Kidney (tissue), 22 donors: ENCODE measurements at places on chromosomes 6 and 20. TPM values are rescaled to one million over a fixed set of nuclear protein-coding genes. Genes with fewer than 3 reads are reported as not detected.
A peak's percentile ranks its signal among the peaks of the same experiment; 100 is the strongest.

PBOV1 gene
- total RNA-seq: not detected

SLC4A11 gene
- total RNA-seq: 7.6 TPM

C20orf144 gene
- total RNA-seq: 0.16 TPM

KIZ gene
- 21.8 TPM for total RNA-seq

RIMS1 gene
- 4.5 TPM for total RNA-seq

PROCR gene
- 24.5 TPM for total RNA-seq

- H3K27ac ChIP-seq: no peak overlapping the region
- no peaks in the 10 kb centered on the region for H3K4me1 ChIP-seq
- no peaks in the 10 kb centered on the region for H3K36me3 ChIP-seq
- H3K27me3 ChIP-seq: no peaks in the 10 kb centered on the region
- DNase-seq: no peak
- H3K4me3 ChIP-seq: no peak overlapping the region
These were observed 16.8 kb upstream of the PLCB4 start for GRCh38 chr20:9052136-9052535.

DNA sequence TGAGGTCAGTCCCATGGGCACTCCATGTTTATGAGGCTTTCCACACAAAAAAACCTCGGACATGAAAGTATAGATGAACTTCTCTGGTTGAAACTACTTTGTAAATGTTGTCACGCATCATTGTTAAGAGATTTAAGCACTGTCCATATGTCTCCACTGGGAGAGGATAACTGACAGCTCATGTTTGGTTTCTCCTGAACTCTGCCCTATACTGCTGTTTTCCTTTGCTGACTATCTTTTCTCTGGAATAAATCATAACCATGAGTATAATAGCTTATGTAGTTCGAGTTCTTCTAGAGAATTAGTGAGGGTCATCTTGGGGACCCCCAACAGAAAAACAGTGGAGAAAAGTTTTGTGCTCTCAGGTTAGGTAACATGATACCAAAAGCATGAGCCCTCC is 14.3 kb downstream of the THEMIS start:
- no peak overlapping the region for H3K27ac ChIP-seq
- H3K4me3 ChIP-seq: no peak overlapping the region
- DNase-seq: no peak
- H3K27me3 ChIP-seq: no peaks in the 10 kb centered on the region
- H3K36me3 ChIP-seq: no peaks in the 10 kb centered on the region

GRCh38 chr6:121835662-121836061 is 400.2 kb downstream of the GJA1 start:
- H3K27me3 ChIP-seq: no peaks in the 10 kb centered on the region
- DNase-seq: no peak
- H3K27ac ChIP-seq: no peak overlapping the region
- no peaks in the 10 kb centered on the region for H3K4me1 ChIP-seq

GRCh38 chr20:23361119-23361475 is 885 bp upstream of the GZF1 start:
- H3K27ac ChIP-seq: peak overlapping the region; percentile 99
- peak overlapping the region; percentile 76 for H3K4me3 ChIP-seq
- no peaks in the 10 kb centered on the region for H3K27me3 ChIP-seq

- no peak for DNase-seq
- H3K4me1 ChIP-seq: no peaks in the 10 kb centered on the region
- no peaks in the 10 kb centered on the region for H3K27me3 ChIP-seq
- no peak overlapping the region for H3K27ac ChIP-seq
- H3K36me3 ChIP-seq: no peaks in the 10 kb centered on the region
These were observed 244.3 kb upstream of the CHD6 start for GRCh38 chr20:41862476-41862875.

GRCh38 chr20:35629427-35630145 is 14.0 kb downstream of the SPAG4 start:
- no peaks in the 10 kb centered on the region for H3K4me1 ChIP-seq
- H3K27ac ChIP-seq: no peak overlapping the region
- no peak overlapping the region for H3K4me3 ChIP-seq
- H3K27me3 ChIP-seq: no peaks in the 10 kb centered on the region
- no peak for DNase-seq

GRCh38 chr20:24942679-24943078 is 6.4 kb upstream of the CST7 start:
- H3K27me3 ChIP-seq: no peaks in the 10 kb centered on the region
- DNase-seq: no peak
- H3K36me3 ChIP-seq: no peaks in the 10 kb centered on the region
- H3K4me3 ChIP-seq: no peak overlapping the region
- H3K4me1 ChIP-seq: no peaks in the 10 kb centered on the region
- no peak overlapping the region for H3K27ac ChIP-seq

GRCh38 chr6:21284706-21285105 is 308.8 kb upstream of the SOX4 start:
- no peaks in the 10 kb centered on the region for H3K27me3 ChIP-seq
- no peak overlapping the region for H3K4me3 ChIP-seq
- peak; percentile 38 for DNase-seq
- H3K36me3 ChIP-seq: no peaks in the 10 kb centered on the region
- H3K27ac ChIP-seq: no peak overlapping the region

DNA sequence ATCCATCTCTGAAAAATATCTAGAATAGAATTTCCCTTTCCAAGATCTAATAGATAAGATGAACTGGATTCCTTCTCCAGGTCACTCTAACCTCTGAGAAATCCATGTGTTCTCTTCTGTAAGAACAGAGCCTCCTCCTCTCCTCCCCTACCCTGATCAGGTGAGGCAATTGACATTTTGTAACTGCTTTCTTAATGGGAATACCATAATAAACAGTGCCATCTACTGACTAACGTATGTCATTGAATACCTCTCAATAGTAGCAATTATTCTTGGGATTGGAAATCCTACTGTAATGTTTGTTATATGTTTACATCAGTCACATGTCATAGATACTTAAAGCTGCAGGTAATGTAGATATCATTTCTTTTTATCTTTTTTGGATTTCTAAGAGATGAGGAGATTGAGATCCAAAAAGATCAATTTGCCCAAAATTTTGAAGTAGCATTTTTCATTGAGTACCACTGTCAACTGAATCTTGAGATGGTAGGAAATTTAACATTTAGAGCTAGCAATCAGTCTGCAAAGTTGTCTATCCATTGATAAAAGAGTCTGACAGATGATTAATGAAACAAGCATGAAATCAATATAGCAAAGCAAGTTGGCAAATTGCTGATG is 365.8 kb upstream of the HSF2 start:
- H3K36me3 ChIP-seq: no peaks in the 10 kb centered on the region
- H3K27me3 ChIP-seq: no peaks in the 10 kb centered on the region
- no peak overlapping the region for H3K4me3 ChIP-seq

DNA sequence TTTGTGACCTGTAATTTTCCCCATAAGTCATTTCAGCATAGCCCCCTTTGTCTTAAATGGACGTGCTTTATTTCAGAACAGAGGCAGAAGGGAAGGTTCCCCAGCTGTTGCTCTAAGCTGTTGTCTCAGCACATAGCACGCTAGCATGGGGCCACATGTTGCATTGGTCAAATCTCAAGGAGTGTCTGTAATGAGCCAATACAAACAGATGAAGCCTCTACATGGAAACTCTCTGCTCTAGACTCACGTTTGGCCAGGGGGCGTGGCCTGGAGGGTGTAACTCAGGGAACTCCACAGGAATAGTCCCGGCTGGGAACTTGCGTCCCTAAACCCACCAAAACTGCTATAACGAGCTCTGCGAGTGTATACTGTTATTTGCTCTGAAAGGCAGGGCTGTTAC is 35.2 kb upstream of the SLC22A2 start:
- H3K36me3 ChIP-seq: no peaks in the 10 kb centered on the region
- no peak for DNase-seq
- no peaks in the 10 kb centered on the region for H3K4me1 ChIP-seq
- no peak overlapping the region for H3K4me3 ChIP-seq
- H3K27ac ChIP-seq: no peak overlapping the region

DNA sequence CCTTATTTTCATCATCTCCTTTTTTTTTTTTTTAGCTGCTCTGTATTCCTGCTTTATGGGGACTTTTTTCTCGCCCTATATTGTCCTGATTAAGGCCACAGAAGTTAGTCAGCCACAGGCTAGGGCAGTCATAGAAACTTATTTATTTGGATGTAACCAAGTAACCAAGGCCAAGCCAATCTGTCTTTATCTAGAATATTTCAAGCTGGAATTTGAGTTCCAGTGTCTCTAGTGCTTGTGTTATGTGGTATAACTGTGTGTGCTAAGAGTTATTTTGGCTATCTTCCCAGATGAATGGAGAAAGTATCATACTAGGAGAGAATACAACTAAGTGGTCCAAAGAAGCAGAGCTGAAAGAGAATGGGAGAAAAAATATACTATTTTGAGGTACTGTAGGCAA is 751.5 kb downstream of the CBLN4 start:
- H3K4me3 ChIP-seq: no peak overlapping the region
- H3K4me1 ChIP-seq: peaks cover 2% of the 10 kb centered on the region
- DNase-seq: peak; percentile 64
- no peaks in the 10 kb centered on the region for H3K27me3 ChIP-seq

GRCh38 chr6:85997206-85997605 is 354.5 kb upstream of the SYNCRIP start:
- no peaks in the 10 kb centered on the region for H3K36me3 ChIP-seq
- DNase-seq: no peak
- no peak overlapping the region for H3K4me3 ChIP-seq
- no peaks in the 10 kb centered on the region for H3K4me1 ChIP-seq
- no peaks in the 10 kb centered on the region for H3K27me3 ChIP-seq

- no peaks in the 10 kb centered on the region for H3K36me3 ChIP-seq
- no peak overlapping the region for H3K4me3 ChIP-seq
- peak; percentile 66 for DNase-seq
- H3K4me1 ChIP-seq: no peaks in the 10 kb centered on the region
These were observed 7.8 kb upstream of the PLTP start for GRCh38 chr20:45919542-45920399.

GRCh38 chr20:50240092-50240491 is 49.5 kb downstream of the CEBPB start:
- no peaks in the 10 kb centered on the region for H3K27me3 ChIP-seq
- no peaks in the 10 kb centered on the region for H3K36me3 ChIP-seq
- no peak overlapping the region for H3K4me3 ChIP-seq
- H3K27ac ChIP-seq: no peak overlapping the region

DNA sequence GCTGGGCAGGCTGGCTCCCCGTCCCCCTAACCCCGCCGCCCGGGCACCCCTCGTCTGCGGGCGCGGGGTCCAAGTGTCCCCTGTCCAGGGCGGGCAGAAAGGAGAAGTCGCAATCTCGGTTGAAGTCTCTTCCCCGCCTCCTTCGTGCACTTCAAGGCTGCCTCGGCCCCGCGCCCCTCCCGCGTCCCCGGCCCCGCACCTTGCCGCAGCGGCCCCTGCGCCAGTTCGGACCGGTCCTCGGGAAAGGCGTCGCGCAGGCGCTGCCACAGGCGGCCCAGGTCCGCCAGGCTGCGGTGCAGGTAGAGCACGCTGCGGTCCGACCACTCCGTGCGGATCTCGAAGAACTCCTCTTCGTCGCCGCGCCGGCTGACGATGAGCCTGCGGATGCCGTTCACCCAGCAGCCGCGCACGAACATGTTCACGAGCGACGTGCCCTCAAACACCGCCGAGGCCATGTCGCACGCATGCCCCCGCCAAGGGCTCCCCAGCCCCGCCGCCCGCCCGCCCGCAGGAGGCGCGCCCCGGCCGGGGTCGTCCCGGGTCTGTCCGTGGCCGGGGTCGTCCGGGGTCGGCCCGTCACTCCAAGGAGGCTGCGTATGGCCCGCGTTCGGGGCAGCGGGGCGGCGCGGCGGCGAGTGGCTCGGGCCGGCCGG is at the start of gene PXDC1:
TSS of gene PXDC1 (minus strand) at position 637 of the 653 bp plus-strand sequence. CDS start at position 455, 182 bp downstream.
- peak within 1 kb of the TSS; percentile 71 for H3K4me3 ChIP-seq
- no peaks in the 10 kb centered on the region for H3K27me3 ChIP-seq
- no peaks in the 10 kb centered on the region for H3K36me3 ChIP-seq
- peak; percentile 65 for DNase-seq

GRCh38 chr6:5095236-5095635 is 10.1 kb downstream of the PPP1R3G start:
- H3K27me3 ChIP-seq: no peaks in the 10 kb centered on the region
- H3K4me3 ChIP-seq: no peak overlapping the region
- H3K36me3 ChIP-seq: no peaks in the 10 kb centered on the region

DNA sequence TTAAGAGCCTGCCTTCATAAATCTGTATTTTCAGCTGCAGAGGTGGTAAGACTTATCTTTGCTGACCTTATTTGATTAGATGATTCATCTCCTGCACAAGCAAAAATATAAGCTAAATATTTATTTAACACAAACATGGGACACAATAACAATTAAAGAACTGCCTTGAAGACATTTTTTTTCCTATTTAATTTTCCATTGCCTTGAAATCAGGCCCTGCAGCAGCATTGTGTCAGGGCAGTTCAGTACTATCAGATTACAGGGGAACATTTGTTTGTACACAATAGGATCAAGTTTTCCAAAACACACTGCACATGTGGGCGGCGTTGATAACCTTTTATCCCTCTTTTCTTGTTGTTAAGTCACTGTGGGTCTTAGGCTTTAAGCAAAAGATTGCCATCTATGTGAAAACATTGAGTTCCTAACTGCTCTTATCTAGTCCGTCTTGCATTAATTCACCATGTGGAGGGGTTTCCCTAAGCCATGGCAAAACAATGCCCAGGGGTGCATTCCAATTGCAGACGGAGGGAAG is 7.4 kb downstream of the ADGRF5 start:
- no peak overlapping the region for H3K4me3 ChIP-seq
- H3K27ac ChIP-seq: no peak overlapping the region
- no peaks in the 10 kb centered on the region for H3K27me3 ChIP-seq
- DNase-seq: no peak
- H3K4me1 ChIP-seq: no peaks in the 10 kb centered on the region
- no peaks in the 10 kb centered on the region for H3K36me3 ChIP-seq

- H3K4me3 ChIP-seq: no peak overlapping the region
- H3K4me1 ChIP-seq: no peaks in the 10 kb centered on the region
- H3K36me3 ChIP-seq: no peaks in the 10 kb centered on the region
- H3K27me3 ChIP-seq: no peaks in the 10 kb centered on the region
- no peak for DNase-seq
These were observed 12.5 kb downstream of the OTOR start for GRCh38 chr20:16760431-16761304.

DNA sequence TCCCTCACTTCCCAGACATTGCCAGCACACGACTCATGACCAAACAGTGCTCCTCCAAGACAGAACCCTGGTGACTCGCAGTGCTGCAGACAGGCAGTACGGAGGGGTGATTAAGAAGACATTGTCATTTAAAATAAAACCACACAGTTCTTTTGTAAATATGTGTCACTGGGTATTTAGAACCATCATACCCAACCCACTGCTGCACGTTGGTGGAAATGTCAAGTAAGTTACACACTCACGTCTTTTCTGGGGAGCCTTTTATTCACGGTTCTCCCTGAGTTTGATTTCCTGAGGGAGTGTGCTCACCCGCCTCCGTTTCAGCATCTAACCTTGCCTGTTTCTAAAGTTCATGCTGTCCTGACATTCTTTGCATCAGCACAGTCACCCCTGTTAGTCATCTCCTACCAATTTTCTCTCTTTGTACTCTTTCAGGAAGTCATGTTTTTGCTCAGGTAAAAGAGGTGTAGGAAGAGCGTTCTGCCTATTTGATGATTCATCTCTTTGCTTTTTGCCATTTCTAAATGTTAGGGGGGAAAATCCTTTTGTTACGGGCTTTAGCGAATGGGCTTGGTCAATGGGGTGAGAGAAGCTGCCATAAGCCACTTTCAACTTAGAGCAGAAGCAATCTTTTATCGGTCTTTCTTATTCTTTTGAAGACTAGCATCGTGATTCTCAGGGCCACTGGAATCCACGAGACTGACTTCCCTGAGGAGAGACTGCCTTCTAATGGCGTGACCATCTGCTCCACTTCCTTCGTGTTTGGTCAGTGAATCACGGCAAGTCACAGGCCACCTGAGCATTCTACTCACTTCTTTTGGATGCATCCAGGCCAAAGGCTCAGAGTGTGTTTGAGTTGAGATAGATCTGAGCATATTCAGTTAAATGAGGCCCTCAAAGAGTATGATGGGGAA is 512.8 kb upstream of the JARID2 start:
- no peaks in the 10 kb centered on the region for H3K4me1 ChIP-seq
- no peak overlapping the region for H3K27ac ChIP-seq
- H3K36me3 ChIP-seq: no peaks in the 10 kb centered on the region
- DNase-seq: no peak
- H3K4me3 ChIP-seq: no peak overlapping the region
